ENCODE measurements at places on chromosomes 11 and 22. TPM values are rescaled to one million over a fixed set of nuclear protein-coding genes. Genes with fewer than 3 reads are reported as not detected.

DNA sequence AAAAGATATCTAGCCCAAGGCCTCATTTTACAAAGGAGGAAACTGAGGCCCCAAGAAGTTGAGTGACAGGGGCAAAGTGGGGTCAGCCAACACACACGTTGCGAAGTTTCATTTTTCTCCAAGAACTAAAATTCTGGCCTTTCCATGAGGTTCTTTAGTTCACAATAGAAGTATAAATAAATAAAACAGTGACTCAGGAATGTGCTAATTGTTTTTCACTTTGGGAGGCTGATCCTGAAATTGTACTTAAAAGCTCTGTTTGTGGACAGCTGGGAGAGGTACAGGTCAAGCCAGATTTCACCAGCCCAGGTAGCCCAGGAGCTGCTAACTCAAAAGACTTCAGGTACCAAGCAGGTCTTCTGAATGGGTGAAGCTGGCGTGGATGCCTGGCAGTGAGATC, 105.2 kb downstream of the TRAF6 start:
- no peak overlapping the region for H3K4me3 ChIP-seq
- no peaks in the 10 kb centered on the region for H3K4me1 ChIP-seq
- no peak for DNase-seq

DNA sequence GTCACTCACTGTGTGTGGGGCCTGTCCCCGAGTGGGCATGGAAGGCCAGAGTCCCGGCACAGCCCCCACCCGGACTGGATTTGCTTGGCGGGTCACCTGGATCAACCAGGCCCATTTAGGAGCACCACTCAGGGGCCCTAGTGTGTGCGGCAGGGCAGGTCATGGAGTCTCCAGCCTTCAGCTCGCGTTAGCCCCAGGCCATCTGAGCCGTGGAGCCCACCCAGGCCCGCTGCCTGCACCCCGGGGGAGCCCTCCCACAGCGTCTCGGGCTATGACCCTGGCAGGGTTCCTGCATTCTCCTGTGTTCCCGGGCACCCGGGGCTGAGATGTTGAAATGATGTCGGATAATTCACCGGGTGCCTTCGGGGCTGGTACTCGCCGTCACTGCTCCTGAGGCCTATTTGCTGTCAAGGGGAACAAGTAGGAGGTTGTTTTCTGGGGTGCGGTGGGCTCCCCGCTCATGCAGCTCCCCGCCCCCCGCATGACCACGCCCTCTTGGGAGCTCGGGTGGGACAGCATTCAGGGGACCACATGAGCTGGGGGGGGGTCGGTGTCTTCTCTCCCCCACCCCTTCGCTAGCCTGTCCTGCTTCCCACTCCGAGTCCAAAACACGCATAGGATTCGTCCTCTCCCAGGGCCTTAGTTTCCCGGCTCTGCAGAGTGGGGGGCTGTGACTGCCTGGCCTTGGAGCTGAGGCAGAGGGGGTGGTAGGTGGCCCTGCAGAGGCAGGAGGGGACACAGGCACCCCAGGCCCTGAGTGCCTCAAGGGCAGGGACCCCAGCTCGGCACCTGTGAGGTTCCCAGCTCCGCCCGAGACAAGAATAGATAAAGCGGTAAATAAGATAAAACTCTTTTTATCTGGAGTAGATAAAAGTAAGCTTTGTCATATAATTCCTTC, 77.2 kb downstream of the KCNQ1 start:
- no peak overlapping the region for H3K27ac ChIP-seq
- DNase-seq, result peak; percentile 10
- no peaks in the 10 kb centered on the region for H3K36me3 ChIP-seq
- H3K4me3 ChIP-seq, result no peak overlapping the region

GRCh38 chr11:123601136-123601535, 53.3 kb downstream of the SCN3B start:
- H3K4me3 ChIP-seq, result no peak overlapping the region
- H3K4me1 ChIP-seq, result no peaks in the 10 kb centered on the region
- H3K36me3 ChIP-seq, result no peaks in the 10 kb centered on the region
- H3K27ac ChIP-seq, result no peak overlapping the region

NPAS4 gene
- polyA plus RNA-seq, result 0.09 TPM

GRCh38 chr11:86416494-86416893, 41.8 kb downstream of the CCDC81 start:
- no peaks in the 10 kb centered on the region for H3K4me1 ChIP-seq
- H3K4me3 ChIP-seq, result no peak overlapping the region
- H3K27me3 ChIP-seq, result no peaks in the 10 kb centered on the region
- no peak overlapping the region for H3K27ac ChIP-seq

DNA sequence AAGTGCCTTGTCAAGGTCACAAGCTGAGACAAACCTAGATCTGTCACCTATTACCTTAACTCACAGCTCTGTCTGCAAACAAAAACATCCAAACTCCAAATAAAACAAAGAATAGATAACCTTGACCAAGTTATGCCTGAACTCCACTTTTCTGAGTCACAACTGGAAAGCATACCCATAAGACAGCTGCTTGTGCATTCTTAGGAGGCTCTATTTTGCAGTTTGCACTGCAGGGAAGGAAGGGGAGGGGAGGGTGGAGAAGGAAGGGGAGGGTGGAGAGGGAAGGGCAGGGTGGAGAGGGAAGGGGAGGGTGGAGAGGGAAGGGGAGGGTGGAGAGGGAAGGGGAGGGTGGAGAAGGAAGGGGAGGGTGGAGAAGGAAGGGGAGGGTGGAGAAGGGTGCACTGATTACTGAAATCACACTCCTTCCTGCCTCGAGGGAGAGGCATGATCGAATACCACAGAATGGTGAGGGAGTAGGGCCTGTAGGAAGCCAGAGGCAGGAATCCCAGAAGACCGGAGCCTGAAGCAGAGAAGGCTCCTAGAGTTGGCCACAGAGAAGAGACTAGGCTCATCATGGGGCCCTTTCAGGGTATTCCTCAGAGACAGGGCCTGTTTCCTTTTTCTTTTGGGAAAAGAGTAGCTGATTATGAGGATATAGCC, 5.7 kb upstream of the OR52K2 start:
- H3K4me3 ChIP-seq, result no peak overlapping the region
- H3K36me3 ChIP-seq, result no peaks in the 10 kb centered on the region
- H3K4me1 ChIP-seq, result no peaks in the 10 kb centered on the region

GRCh38 chr22:33232071-33232470, 173.9 kb upstream of the SYN3 start:
- no peaks in the 10 kb centered on the region for H3K4me1 ChIP-seq
- no peak overlapping the region for H3K27ac ChIP-seq
- no peaks in the 10 kb centered on the region for H3K27me3 ChIP-seq
- no peaks in the 10 kb centered on the region for H3K36me3 ChIP-seq

- no peaks in the 10 kb centered on the region for H3K36me3 ChIP-seq
- no peak overlapping the region for H3K4me3 ChIP-seq
- DNase-seq, result no peak
- H3K27me3 ChIP-seq, result no peaks in the 10 kb centered on the region
- no peak overlapping the region for H3K27ac ChIP-seq
Measured at GRCh38 chr11:96145163-96145585, 197.8 kb downstream of the MAML2 start.

GRCh38 chr11:77558380-77558779, 31.4 kb upstream of the AQP11 start:
- DNase-seq, result no peak
- no peaks in the 10 kb centered on the region for H3K4me1 ChIP-seq
- H3K36me3 ChIP-seq, result no peaks in the 10 kb centered on the region
- H3K27me3 ChIP-seq, result no peaks in the 10 kb centered on the region
- no peak overlapping the region for H3K4me3 ChIP-seq

KCNE3 gene
- polyA plus RNA-seq, result 3.3 TPM

MS4A2 gene
- 2.0 TPM for polyA plus RNA-seq

RBM4B gene
- 35.2 TPM for polyA plus RNA-seq

GRCh38 chr11:47248304-47248663, 330 bp downstream of the ACP2 start:
- peak overlapping the region; percentile 86 for H3K27ac ChIP-seq
- H3K36me3 ChIP-seq, result no peaks in the 10 kb centered on the region
- peaks cover 12% of the 10 kb centered on the region for H3K4me1 ChIP-seq
- no peaks in the 10 kb centered on the region for H3K27me3 ChIP-seq

DNA sequence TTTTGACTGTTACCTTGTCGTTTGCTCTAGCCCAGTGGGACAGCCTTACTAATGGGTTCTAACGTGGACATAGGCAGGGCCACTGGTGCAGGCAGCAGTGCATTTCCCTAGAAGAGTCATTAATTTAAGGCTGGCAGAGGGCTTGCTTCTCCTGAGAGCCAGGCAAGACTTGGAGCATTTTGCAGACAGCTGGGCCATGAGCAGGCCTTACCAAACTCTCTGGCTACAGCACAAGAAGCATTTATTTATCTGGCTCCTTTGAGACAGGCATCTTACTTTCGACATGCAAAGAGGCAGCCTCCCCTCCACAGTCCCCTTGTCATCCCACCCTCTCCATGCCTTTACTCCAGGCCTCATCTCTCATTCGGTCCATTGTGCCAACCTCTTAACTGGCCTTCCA, 139.9 kb downstream of the CSNK2A3 start:
- H3K27ac ChIP-seq, result no peak overlapping the region
- H3K4me1 ChIP-seq, result no peaks in the 10 kb centered on the region
- no peak overlapping the region for H3K4me3 ChIP-seq
- H3K36me3 ChIP-seq, result no peaks in the 10 kb centered on the region

IL18 gene
- polyA plus RNA-seq, result 7.4 TPM

- no peaks in the 10 kb centered on the region for H3K36me3 ChIP-seq
- no peak overlapping the region for H3K4me3 ChIP-seq
- no peak for DNase-seq
- H3K27me3 ChIP-seq, result no peaks in the 10 kb centered on the region
- H3K27ac ChIP-seq, result no peak overlapping the region
- H3K4me1 ChIP-seq, result peaks cover 8% of the 10 kb centered on the region
Measured at GRCh38 chr11:12402025-12402424, 24.7 kb downstream of the PARVA start.

GRCh38 chr11:61089806-61090491, 12.3 kb upstream of the CD5 start:
- H3K36me3 ChIP-seq, result no peaks in the 10 kb centered on the region
- H3K4me1 ChIP-seq, result no peaks in the 10 kb centered on the region
- DNase-seq, result no peak
- H3K4me3 ChIP-seq, result no peak overlapping the region

DNA sequence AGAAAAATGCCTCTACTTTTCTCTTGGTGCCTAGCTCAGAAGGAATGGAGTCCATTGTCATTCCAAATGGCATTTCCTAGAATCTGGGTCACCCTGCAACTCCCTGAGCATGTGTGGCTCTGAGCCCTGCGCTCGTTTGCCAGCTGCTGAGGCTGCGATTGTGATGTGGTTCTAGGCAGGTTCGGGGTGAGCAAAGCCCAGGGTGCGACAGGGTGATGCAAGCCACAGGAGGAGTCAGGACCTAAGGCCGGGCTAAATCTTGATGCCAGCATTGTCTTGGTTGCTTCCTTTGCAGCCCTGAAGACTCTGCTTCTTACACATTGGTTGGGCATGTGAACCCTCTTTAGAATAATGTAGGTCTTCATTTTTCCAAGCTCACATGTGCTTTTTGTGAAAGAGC, 131.0 kb downstream of the MORC2 start:
- no peak overlapping the region for H3K4me3 ChIP-seq
- no peak for DNase-seq
- H3K27me3 ChIP-seq, result no peaks in the 10 kb centered on the region

DNA sequence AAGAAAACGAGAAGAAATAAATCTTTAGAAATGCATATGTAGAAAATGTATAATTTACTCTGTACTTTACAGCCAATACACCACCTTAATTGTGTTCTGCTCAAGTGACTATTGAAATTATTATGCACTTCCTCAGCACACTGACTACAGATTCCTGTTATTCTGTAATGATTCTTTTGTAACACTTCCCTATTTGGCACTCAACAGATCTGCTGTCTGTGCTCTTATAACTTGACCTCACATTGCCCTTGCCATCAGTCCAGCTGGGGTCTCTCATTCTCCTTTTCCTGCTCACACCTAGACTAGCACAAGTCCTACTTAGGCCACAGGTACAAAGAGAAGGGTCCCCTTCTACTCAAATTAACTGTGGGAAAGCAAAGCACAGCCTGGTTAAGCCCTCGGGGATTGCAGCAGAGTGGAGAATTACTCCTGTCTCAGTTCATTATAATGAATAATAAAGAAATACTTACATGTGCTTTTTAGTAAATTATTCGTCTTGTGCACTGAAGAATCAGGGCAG, 860.4 kb downstream of the OPCML start:
- no peak overlapping the region for H3K4me3 ChIP-seq
- no peaks in the 10 kb centered on the region for H3K27me3 ChIP-seq
- H3K27ac ChIP-seq, result no peak overlapping the region

FERMT3 gene
- polyA plus RNA-seq, result 10.9 TPM

GRCh38 chr22:38757464-38757757, 1.6 kb upstream of the SUN2 start:
- DNase-seq, result no peak
- H3K27me3 ChIP-seq, result no peaks in the 10 kb centered on the region
- no peak overlapping the region for H3K27ac ChIP-seq
- H3K4me3 ChIP-seq, result no peak overlapping the region
